Stimulated activated CD4-positive, alpha-beta T cell treated with anti-CD3 and anti-CD28 coated beads, TNF-alpha, amount 100 ng/mL, for 4 hours (primary cell): ENCODE measurements at places on chromosomes 11 and 22.

DNA sequence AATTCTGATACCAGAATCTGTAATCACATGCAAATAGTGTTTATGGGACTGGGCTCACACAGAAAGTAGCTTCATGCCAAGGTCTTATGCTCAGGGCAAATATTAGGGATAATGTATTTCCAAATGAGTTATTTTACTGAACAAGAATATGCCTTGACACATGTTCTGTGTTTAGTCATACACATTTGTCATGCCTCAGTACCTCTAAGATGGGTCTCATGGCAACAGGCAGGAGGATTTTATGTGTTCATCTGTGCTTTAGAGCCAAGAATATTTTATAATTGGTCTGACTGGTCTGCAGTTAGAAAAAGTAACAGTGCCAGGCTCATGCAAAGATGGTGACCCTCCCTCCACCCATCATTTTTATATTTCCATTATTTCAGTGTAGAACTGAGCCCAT, 49.1 kb downstream of the JAM3 start:
- DNase-seq = no peak

DNA sequence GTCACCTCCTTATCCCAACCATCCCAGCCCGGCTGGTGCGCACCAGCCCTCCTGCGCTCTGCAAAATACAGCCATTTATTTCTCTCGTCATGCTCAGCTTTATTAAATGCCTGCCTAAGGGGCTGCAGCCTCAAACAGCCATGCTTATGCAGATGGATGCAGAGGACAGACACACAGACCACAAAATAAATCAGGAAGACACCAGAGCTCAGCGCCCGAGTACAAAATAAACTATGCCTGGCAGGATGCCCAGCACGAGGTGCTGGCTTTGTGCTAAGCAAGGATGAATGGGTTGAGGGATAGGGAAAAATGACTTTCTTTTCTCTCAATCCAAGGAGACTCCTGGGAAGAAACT, 70.5 kb downstream of the RPUSD4 start:
- no peak for DNase-seq

- DNase-seq = no peak
Observed at GRCh38 chr11:11697796-11698195, 76.0 kb upstream of the GALNT18 start.

- DNase-seq = no peak
Observed at GRCh38 chr22:37487571-37487970, 1.4 kb upstream of the MFNG start.

- DNase-seq = no peak
Observed at GRCh38 chr11:1348796-1349326, 39.4 kb upstream of the TOLLIP start.

DNA sequence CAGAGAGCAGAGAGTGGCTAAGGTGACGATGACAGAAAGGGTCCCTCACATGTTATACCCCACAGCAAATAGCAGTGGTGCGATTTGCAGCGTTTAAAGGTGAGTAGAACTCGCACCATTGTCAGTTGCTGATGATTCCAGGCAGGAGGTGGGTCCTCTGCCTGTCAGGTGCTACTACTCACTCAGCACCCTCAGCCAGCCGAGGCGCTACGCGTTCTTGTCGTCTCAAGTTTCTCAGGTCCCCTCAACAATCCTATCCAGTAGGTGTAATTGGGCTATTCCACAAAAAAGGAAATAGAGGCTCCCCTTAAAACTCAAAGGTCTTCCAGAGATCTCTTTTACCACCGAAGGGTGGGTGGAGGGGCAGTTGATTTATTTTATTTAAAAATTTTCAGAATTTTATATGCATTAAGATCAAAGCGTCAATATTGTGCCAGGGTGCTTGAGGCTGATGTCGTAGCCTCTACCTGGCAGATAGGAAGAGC, 18.3 kb downstream of the ELF5 start:
- no peak for DNase-seq

DNA sequence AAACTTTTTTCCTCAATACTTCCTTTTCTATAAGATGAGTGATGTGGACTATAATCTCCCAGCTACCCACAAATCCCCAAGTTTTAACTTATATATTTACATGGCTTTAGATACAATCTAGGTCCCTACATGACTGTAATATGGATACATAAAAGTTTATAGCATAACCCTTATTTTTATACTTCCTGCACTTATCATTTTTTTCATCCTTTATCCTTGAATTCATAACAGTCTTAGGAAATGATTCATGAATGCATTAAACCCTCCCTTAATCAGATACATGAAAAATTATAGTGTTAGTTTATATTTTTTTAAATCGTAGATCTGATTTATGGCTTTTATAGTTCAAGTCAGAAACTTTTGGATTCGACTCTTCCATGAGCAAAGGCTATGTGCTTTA, 195.8 kb downstream of the MAML2 start:
- no peak for DNase-seq

- no peak for DNase-seq
Observed at GRCh38 chr11:11512090-11512489, 109.7 kb downstream of the GALNT18 start.

- no peak for DNase-seq
Observed at GRCh38 chr11:120128392-120129119, 9.4 kb downstream of the TRIM29 start.

GRCh38 chr11:72821920-72822799, 7.9 kb downstream of the ATG16L2 start:
- DNase-seq = peak; percentile 73
